ENCODE measurements at places on chromosomes 16 and 17.
A peak's percentile ranks its signal among the peaks of the same experiment; 100 is the strongest.

DNA sequence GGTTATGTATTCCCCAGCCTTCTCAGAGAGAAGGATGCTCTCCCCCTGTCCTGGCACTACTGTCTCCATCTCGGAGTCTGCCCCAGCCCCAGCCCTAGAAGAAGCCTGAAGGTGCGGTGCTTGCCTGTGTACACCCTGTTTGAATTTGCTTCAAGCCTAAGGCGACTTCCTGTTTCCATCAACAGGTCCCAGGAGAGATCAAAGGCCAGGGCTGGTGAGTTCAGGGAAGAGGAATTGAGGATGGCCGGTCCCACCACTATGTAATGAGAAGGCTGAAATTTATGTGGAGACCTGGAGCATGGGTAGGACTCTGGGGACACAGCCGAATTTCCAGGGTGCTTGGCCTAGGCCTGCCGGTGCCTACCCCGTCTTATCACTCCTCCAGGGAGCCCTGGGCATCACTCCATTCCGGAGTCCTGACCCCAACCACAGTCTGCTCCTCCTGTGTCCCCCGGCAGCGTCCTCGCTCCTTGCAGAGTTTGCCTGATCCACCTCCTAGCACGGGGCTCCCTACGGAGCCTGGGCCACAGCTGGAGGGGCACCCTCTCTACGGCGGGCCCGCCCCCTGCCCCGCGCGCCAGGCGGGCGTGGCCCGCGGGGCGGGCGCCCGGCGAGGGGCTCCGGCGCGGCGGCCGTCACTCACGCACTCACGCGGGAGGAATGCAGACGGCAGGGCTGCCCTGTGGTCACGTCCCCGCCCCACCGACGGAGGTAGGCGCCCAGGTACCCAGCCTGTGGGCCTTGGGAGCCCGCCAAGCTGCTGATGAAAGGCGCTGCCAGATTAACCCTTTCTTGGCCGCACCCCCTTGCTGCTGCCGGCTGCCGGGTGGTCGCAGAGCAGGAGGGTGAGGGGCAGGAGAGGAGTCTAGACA, 53.8 kb upstream of the TAC4 start:
- DNase-seq, result peak; percentile 68

DNA sequence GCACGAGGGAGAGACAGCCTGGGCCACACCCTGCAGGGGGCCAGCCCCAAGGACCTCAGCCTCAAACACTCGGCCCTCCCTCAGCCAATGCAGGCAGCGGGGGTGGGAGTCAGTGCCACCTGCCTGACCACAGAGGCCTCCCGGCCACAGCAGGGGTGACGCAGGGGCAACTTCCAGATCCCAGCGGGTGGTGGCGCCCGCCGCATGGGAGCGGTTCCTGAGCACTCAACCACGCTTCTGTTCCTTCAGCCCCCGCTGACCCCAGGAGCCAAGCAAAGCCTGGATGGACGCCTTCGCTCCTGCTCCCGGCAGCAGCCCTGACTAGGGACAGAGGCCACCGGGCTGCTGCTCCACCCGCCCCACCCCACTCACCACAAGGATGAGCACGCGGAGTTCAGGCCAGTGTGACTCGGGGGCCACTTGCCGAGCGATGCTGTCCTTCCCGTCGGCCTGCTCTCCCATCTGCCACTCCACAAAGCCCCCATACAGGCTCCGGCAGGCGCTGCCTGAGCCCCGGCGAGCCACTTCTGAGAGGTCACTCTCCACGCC, 5.0 kb upstream of the CYBA start:
- DNase-seq, result no peak

- no peak for DNase-seq
These were observed 201.5 kb downstream of the C16orf95 start for GRCh38 chr16:87115646-87116045.

DNA sequence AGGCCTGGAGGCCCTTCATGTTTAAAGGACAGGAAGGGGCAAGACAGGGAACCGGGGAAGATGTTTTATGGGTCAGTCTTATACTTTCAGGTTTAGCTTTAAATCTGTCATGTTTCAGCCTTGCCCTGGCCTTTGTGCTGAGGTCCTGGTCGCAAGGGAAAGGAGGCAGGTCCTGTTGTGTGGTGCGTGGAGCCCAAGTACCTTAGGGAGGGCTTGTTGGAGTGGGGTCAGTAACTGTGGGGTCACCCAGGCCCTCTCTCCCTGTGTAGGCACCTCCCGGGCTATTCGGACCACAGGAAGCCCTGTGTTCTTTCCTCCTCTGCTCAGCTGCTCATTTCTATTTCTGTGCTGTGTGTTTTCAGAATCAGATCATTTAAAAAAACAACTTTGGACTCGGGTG, 42.7 kb downstream of the MPRIP start:
- no peak for DNase-seq

DNA sequence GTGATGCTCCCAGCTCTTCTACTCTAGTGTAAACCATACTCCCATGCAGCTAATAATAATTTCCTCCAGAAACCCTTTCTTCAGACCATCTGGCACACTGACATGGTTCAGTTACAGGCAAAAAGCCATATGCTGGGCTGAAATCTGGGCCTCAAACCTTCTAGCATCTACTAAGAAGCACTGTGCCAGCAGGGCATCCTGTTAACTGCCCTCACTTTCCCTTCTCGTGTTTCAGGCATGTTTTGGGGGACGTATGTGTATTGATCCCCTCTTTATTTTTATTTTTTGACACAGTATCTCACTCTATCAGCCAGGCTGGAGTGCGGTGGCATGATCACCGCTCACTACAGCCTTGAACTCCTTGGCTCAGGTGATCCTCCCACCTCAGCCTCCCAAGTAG, 33.3 kb downstream of the STAT5A start:
- DNase-seq, result no peak
